ENCODE measurements at places on chromosomes 5 and 9. TPM values are rescaled to one million over a fixed set of nuclear protein-coding genes. Genes with fewer than 3 reads are reported as not detected.

- H3K4me1 ChIP-seq, result 0 out of 2 replicates have a peak, but pooled peaks cover 2% of the 10 kb centered on the region
- H3K27ac ChIP-seq, result no peak overlapping the region
- H3K4me3 ChIP-seq, result no peak overlapping the region
- DNase-seq, result no peak
- no peaks in the 10 kb centered on the region for H3K36me3 ChIP-seq
Measured at GRCh38 chr9:92592537-92592936, 56.7 kb upstream of the ECM2 start.

- no peaks in the 10 kb centered on the region for H3K27me3 ChIP-seq
- no peak for DNase-seq
- H3K4me3 ChIP-seq, result no peak overlapping the region
- H3K36me3 ChIP-seq, result peaks cover 2% of the 10 kb centered on the region
- no peaks in the 10 kb centered on the region for H3K4me1 ChIP-seq
Measured at GRCh38 chr5:43400082-43400481, 12.1 kb downstream of the CCL28 start.

- H3K36me3 ChIP-seq, result no peaks in the 10 kb centered on the region
- no peaks in the 10 kb centered on the region for H3K4me1 ChIP-seq
- H3K27me3 ChIP-seq, result no peaks in the 10 kb centered on the region
- H3K4me3 ChIP-seq, result no peak overlapping the region
Measured at GRCh38 chr5:54725391-54726280, 208.1 kb downstream of the SNX18 start.

GRCh38 chr9:89576404-89576839 is 28.4 kb upstream of the GADD45G start:
- no peaks in the 10 kb centered on the region for H3K27me3 ChIP-seq
- DNase-seq, result no peak
- no peaks in the 10 kb centered on the region for H3K36me3 ChIP-seq

DNA sequence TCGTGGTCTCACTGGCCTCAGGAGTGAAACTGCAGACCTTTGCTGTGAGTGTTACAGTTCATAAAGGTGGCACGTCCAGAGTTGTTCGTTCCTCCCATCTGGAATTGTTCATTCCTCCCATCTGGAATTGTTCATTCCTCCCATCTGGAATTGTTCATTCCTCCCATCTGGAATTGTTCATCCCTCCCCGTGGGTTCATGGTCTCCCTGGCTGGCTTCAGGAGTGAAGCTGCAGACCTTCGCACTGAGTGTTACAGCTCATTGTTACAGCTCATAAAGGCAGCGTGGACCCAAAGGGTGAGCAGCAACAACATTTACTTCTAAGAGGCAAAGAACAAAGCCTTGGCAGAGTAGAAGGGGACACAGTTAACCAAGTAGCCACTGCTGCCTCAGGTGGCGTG is 69.1 kb downstream of the GCNT1 start:
- no peak overlapping the region for H3K27ac ChIP-seq
- H3K36me3 ChIP-seq, result no peaks in the 10 kb centered on the region
- H3K27me3 ChIP-seq, result no peaks in the 10 kb centered on the region
- H3K4me1 ChIP-seq, result no peaks in the 10 kb centered on the region
- DNase-seq, result no peak

DNA sequence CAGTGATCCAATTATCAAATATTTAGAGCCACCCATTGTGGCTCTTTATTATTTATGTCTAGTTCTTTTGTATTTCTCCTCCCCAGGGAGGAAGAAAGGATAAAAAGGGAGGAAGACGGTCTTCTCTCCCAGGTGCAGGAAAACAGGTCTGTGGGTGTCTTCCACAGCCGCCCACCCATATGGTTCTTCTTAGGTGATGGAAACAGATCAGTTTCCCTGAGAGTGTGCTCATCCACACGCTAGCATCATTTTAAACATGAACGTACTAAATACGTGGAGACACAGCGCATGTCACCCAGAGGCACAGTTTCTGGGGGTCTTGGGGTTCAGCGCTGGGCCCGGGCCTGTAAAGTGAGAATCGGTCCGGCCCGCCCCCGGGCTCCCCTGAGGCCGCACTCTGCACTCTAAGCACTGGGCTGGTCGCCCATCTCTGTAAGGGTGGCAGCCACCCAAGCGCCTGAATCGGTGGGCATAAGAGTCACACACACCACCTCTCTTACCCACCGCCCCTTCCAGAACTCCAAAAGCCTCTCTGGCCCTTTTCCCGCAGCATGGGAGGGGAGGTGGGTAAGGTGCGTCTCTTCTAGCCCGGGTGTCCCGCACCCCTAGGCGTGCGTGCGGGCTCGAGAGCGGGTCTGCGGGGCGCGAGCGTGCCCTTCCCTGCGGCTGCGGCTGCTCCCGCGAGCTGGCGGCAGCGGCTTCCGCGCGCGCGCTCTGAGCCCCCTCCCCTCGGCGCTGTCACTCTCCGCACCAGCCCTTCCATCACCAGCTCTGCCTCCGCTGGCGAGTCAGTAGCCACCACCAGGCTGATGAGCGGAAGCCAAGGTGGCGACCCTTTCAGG is 1.3 kb downstream of the PTCH1 start:
- DNase-seq, result peak; percentile 60
- H3K27me3 ChIP-seq, result peaks cover 51% of the 10 kb centered on the region
- H3K4me3 ChIP-seq, result peak overlapping the region; percentile 51

DNA sequence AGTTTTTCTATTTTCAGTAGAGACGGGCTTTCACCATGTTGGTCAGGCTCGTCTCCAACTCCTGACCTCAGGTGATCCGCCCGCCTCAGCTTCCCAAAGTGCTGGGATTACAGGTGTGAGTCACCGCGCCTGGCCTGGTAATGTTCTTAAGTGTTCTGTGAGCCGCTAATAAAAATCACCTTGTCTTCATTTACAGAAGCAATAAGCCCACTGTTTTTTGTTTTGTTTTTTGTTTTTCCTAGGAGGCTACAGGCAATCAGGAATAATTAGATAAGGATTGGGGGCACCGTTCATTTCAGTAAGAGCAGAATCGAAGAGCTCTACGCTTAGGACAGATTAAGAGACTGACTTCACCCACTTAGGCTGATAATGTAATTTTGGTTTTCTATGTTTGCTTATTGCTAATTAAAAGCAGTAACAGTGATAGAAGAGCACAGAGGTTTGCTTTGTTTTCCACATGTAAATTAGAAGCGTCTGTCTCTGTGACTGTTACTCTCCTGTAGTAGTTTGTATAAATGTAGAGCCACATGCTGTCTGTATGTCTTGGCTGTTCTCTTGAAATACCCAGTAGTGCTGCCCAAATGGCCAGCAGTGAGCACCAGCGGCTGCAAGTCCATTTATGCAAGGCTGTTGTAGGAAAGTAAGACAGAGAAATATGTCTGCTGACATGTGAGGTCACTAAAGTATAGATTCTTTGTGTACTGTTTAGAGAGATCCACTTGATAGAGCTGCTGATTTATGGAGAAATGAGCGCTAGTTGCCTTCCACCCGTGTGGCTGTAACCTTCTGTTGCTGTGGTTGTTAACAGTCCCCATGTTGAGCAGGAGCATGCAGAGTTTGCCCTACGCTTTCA is 30.5 kb downstream of the TRIO start:
- no peaks in the 10 kb centered on the region for H3K27me3 ChIP-seq
- H3K4me1 ChIP-seq, result peaks cover 15% of the 10 kb centered on the region
- peak overlapping the region; percentile 51 for H3K4me3 ChIP-seq
- H3K27ac ChIP-seq, result peak overlapping the region; percentile 45
- no peaks in the 10 kb centered on the region for H3K36me3 ChIP-seq

DNA sequence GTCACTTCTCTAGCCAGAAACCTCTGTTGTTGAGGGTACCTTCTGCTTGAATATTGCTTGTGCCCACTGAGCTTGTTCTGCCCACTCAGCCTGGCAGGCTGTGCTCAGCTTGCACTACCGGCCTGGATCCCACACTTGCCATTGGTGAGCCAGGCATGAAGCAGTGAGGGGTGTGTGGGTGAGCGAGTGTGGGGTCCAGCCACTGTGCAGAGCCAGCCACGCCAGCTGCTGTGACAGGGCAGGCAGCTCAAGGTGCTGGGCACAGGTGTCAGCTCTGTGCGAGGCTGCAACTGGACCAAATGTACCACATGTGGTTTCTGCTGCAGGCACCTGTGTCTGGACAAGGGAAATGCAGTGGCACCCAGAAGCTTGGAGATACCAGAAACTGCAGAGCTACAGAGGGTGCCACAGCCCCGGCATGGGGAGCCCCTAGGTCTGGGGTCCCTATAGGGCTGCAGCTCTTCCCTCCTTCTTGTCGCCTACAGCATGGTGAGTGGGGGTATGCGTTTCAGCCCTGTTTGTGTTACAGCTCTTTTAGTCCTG is 305.1 kb upstream of the RIOK2 start:
- H3K4me1 ChIP-seq, result no peaks in the 10 kb centered on the region
- no peaks in the 10 kb centered on the region for H3K36me3 ChIP-seq
- no peak for DNase-seq
- no peaks in the 10 kb centered on the region for H3K27me3 ChIP-seq
- no peak overlapping the region for H3K4me3 ChIP-seq

DNA sequence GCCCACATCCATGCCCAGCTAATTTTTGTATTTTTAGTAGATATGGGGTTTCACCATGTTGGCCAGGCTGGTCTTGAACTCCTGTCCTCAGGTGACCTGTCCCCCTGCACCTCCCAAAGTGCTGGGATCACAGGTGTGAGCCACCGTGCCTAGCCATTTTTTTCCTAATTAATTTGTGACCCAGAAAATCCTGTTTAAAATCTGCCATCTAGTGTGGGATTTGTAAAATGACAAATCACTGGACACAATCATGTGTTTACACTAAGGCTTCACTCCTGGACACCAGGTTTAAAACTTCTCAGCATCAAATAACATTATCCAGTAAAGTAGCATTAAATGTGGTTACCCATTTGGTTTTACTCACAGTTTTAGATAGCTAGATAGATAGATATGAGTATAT is 18.6 kb upstream of the KDM4C start:
- no peak for DNase-seq
- no peak overlapping the region for H3K4me3 ChIP-seq
- no peaks in the 10 kb centered on the region for H3K36me3 ChIP-seq
- no peaks in the 10 kb centered on the region for H3K27me3 ChIP-seq
- no peak overlapping the region for H3K27ac ChIP-seq

DNA sequence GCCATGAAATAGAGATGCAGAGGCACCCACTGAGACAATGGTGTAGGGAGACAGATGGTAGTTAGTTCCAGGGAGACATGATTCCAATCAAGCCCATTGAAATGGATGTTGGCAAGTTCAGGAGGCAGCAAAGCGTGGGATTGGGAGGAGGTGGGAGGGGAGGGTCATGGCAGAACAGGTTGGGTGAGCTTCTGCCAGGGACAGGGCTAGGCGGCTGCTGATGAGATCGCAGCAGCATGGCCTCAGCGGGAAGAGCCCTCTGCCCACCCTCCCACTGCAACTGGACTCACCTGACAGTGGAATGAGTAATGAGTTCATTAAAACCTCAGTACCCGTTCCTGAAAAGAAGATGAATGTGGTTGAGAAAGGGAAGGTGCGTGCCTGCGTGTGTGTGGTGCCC is 418.2 kb downstream of the CDK5RAP2 start:
- no peaks in the 10 kb centered on the region for H3K36me3 ChIP-seq
- H3K27me3 ChIP-seq, result no peaks in the 10 kb centered on the region
- no peak overlapping the region for H3K27ac ChIP-seq
- no peaks in the 10 kb centered on the region for H3K4me1 ChIP-seq
- DNase-seq, result no peak

DNA sequence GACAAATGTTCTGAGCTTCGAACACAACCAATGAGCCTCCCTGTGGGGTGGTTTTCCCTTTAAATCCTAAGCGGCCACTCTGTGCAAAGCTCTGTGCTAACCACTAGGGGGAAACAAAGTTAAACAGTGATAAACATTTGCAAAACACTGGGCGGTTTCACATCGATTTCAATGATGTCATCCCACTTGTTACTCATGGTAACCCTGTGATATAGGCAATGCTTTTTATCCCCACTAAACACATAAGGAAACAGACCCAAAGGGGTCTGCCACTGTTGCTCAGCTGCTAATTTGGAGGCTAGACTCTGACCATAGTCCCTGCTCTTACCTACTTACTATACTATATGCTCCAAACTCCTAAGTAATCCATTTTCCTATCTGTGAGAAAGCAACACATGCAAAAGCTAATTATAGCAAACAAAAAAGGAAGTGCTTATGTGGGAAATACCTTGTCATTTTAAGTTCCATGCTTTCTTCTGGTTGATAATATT is 57.3 kb downstream of the PTPN3 start:
- H3K4me1 ChIP-seq, result no peaks in the 10 kb centered on the region
- H3K36me3 ChIP-seq, result no peaks in the 10 kb centered on the region
- H3K4me3 ChIP-seq, result no peak overlapping the region

DNA sequence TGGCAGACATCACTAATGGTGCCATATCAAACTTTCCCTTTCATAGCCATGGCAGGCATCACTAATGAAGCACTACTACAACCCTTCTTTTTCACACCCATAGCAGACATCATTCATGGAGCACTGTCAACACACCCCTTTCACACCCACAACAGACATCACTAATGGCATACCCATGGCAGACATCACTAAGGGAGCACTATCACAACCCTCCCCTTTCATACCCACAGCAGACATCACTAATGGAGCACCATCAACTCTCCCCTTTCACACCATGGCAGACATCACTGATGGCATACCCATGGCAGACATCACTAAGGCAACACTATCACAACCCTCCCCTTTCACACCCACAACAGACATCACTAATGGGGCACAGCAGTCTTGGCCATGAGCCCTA is 33.7 kb downstream of the LAMC3 start:
- H3K27ac ChIP-seq, result no peak overlapping the region
- H3K36me3 ChIP-seq, result peaks cover 4% of the 10 kb centered on the region
- H3K4me1 ChIP-seq, result no peaks in the 10 kb centered on the region
- DNase-seq, result no peak
- H3K4me3 ChIP-seq, result no peak overlapping the region
- no peaks in the 10 kb centered on the region for H3K27me3 ChIP-seq

GRCh38 chr9:79362100-79363081 is 209.4 kb upstream of the TLE4 start:
- H3K36me3 ChIP-seq, result no peaks in the 10 kb centered on the region
- H3K27me3 ChIP-seq, result no peaks in the 10 kb centered on the region
- H3K27ac ChIP-seq, result no peak overlapping the region
- peaks cover 5% of the 10 kb centered on the region for H3K4me1 ChIP-seq
- peak; percentile 45 for DNase-seq

DNA sequence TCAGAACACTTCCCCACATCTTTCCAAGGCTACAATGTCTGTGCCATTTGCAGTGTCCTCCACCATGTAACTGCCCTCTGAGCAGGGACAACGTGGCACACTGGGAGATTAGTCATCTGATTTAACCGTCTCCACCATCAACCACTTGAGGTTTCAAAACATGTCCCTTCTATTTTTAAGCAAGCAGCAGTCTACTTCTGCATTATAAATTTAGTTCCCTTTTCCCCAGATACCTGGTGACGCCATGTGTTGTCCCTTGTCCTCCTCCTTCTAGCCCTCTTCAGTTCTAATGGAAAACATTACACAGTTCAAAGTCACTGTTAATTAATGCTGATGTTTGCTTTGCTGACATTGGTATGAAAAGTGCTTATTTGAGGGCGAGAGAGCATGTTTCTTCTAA is 52.8 kb downstream of the ATP10B start:
- H3K4me1 ChIP-seq, result no peaks in the 10 kb centered on the region
- H3K27me3 ChIP-seq, result no peaks in the 10 kb centered on the region
- no peak for DNase-seq
- no peak overlapping the region for H3K27ac ChIP-seq
- no peaks in the 10 kb centered on the region for H3K36me3 ChIP-seq

GRCh38 chr9:94946256-94946655 is 219.8 kb downstream of the AOPEP start:
- no peak overlapping the region for H3K27ac ChIP-seq
- no peak for DNase-seq
- H3K36me3 ChIP-seq, result no peaks in the 10 kb centered on the region
- H3K4me1 ChIP-seq, result peaks cover 8% of the 10 kb centered on the region

TMEM141 gene
- total RNA-seq, result 55.2 TPM

FBLL1 gene
- total RNA-seq, result 4.8 TPM

TMEM252 gene
- total RNA-seq, result not detected

CDKN2B gene
- total RNA-seq, result 0.13 TPM

ECSCR gene
- 1.6 TPM for total RNA-seq

PDZD2 gene
- 9.9 TPM for total RNA-seq

KCNIP1 gene
- total RNA-seq, result 0.24 TPM

EGR1 gene
- total RNA-seq, result 76.6 TPM

TTLL11 gene
- total RNA-seq, result 1.9 TPM

FST gene
- 111 TPM for total RNA-seq
